ENCODE measurements at places on chromosomes 6 and 20. TPM values are rescaled to one million over a fixed set of nuclear protein-coding genes. Genes with fewer than 3 reads are reported as not detected.

Gene C20orf96
- 7.2 TPM for total RNA-seq

Gene OR2J3
- not detected for total RNA-seq

Gene LY6G5C
- total RNA-seq: 2.5 TPM

DNA sequence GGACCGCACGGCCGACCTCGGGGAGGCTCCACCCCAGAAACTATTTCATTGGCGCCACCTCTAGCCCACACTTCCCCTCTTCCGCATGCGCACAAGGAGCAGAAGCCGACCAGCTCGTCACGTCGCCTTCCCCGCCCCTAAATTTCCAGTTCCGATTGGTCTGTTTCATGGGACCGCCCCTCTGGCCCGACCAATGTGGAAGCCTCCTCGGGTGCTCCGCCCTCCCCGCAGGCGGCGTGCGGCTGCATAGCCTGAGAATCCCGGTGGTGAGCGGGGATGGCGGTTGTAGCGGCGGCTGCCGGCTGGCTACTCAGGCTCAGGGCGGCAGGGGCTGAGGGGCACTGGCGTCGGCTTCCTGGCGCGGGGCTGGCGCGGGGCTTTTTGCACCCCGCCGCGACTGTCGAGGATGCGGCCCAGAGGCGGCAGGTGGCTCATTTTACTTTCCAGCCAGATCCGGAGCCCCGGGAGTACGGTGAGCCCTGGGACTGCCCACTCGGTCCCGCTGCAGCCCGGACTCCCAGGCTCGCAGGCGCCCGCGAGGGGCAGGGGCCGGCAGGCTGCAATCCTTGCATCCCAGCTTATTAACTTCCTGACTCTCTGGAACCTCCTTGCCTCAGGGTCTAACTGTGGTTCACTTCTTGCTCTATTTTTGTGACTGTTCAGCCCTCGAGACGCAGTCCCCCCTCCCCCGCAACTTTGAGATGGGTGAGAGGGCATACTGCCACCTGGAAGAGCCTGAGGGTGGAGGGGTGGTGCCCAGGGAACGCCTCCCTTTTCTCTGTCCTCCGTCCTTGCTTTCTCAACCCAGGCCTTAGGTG, at the start of gene BCKDHB:
TSS of gene BCKDHB (plus strand) at position 254 of the 818 bp plus-strand sequence. CDS start at position 277, 23 bp downstream.
- DNase-seq: peak; percentile 99

- DNase-seq: no peak
These were observed 47.4 kb upstream of the PAK5 start for GRCh38 chr20:9886227-9886626.

- DNase-seq: no peak
These were observed 41.8 kb downstream of the ATXN1 start for GRCh38 chr6:16719488-16719887.

DNA sequence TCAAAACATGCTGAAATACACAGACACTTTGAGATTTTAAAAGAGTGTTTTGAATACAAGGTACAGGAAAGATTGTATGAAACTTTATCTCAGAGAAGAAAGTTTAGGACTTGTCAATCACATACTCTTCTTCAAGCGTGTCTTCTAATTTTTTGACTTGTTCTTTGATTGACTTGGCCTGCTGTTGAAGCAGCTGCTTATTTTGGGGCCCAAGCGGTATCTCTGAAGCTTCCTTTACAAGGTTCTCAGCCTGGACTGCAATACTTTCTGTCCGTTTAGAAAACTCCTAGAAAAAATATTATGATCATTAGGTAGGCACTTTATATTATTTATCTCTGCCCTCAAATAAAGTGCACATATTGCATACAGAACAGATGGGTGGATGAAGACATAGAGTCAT, 201.3 kb downstream of the SYNE1 start:
- DNase-seq: no peak

- peak; percentile 20 for DNase-seq
These were observed at the start of gene B3GAT2 for GRCh38 chr6:70956451-70957283. Gene B3GAT2 (minus strand): TSS chr6:70957060. CDS start chr6:70956429, 631 bp downstream.

GRCh38 chr20:53048387-53048786, 76.2 kb downstream of the TSHZ2 start:
- DNase-seq: no peak

DNA sequence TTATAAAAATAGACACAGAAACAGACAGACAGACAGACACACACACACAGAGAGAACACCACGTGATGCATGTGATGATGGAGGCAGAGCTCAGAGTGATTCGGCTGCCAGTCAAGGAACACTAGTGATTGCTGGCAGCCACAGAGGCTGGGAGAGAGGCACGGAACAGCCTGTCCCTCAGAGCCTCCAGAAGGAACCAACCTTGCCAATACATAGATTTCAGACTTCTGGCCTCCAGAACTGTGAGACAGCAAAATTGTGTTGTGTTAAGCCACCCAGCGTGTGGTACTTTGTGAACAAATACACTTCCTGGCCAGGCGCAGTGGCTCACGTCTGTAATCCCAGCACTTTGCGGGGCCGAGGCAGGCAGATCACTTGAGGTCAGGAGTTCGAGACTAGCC, 9.5 kb upstream of the PARD6B start:
- peak; percentile 64 for DNase-seq

DNA sequence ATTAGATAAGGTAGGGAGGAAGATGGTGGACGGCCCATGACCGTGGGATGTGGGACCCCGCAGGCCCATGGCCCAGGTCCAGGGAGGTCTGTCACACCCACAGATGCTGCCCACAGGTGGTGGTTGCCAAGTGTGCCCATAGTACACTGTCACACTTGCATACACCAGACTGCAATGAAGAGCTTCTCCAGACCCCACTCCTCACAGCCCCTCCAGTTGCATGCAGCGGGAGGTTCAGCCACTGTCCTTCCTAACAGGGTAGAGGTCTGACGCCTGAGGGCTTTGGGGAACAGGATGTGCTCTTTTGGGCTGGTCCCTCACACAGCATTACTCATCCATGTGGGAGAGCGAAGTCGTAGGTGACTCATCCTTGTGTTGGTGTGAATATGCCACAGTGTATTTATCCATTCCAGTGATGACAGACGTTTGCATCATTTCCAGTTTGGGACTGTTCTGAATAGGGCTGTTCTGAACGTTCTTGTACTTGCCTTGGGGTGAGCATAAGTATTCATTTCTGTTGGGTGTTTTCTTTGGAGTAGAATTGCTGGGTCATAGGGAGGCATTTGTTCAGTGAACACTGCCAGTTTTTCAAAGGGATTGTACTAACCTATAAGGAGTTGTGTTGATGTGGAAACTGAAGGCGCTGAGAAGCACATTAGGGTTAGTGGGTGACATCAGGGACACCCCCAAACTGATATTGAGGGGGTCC, 10.1 kb upstream of the PYGB start:
- peak; percentile 84 for DNase-seq

DNA sequence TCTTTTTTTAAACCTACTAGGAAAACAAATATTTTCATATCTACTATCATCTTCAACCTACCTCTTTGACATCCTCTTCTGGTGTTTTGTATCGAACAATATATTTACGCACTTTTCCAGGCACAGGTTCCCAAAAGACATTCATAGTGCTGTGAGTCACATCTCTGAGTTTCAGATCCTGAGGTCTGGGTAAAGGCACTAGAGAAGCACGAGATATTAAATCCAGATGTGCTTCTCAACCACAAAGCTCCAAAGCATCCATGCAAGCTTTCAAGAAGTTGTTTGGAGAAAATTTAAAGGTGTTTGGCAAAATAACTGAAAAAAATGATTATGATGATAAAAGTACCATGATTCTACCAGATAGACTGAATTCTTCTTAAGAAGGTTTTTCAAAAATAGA, 62.7 kb downstream of the COL12A1 start:
- DNase-seq: no peak

DNA sequence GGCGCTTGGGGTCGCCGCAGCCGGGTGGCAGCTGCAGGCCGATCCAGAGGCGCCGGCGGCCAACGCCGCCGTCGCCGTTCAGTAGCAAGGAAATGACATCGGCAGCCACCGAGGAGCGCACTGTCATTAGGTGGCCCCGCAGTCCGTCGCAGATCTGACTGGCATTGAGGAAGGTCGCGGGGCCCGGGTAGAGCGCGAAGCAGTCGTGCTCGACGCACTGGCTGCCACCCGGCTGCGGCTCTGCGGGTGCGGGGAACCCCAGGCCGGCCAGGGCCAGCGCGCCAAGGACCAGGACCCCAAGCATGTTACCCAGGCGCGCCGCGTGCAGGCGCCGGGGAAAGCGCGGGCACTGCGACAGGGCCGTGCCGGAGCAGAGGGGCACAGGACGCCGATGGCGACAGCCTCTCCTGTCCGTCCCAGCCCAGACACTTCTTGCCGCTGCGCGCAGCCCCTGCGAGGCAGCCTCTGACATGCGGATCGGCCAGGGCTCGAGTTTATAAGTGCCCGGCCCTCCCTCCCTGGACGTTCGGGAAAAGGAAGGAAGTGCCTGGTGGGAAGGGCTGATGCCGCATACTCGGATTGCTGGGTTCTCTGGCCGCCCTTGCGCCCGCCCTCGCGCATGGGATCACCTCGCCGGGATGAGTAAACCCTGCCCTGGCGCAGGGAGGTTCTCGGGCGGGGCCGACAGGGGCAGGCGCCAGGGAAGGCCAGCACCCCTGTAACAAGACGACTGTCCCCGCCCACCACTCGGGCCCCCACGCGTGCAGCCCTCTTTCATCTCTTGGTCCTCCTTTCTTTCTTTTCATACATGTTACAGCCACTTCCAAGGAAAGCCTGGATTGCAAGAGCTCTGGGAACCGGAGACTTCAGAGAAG, at the start of gene THBD:
TSS of gene THBD (minus strand) at position 472 of the 875 bp plus-strand sequence. CDS start at position 304, 168 bp downstream.
- peak; percentile 93 for DNase-seq

- DNase-seq: no peak
These were observed 6.0 kb downstream of the SEMG1 start for GRCh38 chr20:45212836-45213235.

DNA sequence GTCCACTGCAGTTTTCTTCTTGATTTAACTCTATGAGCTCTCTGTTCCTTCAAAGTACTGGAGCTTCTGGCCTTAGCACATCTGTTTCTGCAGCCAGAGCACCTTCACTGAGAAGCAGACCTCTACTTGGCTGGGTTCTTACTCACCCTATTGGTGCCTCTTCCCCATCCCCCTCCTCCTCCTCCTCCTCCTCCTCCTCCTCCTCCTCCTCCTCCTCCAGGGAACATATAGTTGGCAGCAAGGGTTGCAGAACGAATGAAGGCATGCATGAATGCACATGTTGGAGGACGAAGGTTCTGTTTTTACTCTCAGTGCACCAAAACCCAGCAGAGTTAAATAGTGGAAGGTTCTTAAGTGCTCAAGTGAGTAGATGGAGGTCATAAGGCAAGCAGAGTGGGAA, 141.0 kb upstream of the ESR1 start:
- no peak for DNase-seq

- DNase-seq: no peak
These were observed 815 bp downstream of the SPATA2 start for GRCh38 chr20:49914310-49915117.

DNA sequence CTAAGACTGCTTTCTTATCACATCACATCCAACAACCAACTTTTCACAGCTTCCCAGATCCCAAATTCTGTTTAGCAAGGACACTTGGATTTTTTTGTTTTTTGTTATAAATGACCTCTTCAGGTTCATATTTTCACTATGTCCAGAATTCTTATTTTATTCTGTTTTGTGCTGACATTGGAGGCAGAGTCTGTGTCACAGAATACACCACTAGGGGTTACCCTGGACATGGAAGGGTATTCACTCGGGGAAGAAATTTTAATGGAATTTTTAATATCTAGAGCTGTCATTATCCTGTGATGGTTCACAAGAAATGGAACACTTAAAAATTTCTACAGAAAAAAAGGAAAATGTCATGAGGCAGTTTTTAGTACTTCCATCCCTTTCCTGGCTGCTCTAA, 12.0 kb upstream of the SLC2A12 start:
- DNase-seq: no peak

DNA sequence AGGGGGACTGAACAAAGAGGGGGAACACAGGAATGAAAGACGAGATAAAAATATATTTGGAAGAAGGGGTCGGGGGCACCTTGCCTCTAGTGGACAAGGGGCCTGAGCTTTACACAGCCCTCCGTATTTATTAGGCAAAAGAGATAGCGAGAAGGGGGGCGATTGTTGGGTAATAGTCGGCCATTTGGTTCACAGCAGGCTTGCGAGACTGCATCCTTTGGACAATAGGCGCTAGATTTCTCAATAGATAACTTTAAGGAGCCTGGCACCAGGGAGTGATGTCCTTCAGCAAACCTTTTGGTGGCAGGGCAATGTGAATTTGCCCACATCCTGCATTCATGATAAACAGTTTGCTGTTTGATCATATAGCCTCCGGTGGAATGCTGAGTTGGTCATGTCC, 3.0 kb upstream of the NANP start:
- no peak for DNase-seq

GRCh38 chr20:35237486-35237885, 11.0 kb downstream of the MMP24 start:
- DNase-seq: no peak

- DNase-seq: no peak
These were observed 41.2 kb upstream of the DST start for GRCh38 chr6:56683882-56684281.

DNA sequence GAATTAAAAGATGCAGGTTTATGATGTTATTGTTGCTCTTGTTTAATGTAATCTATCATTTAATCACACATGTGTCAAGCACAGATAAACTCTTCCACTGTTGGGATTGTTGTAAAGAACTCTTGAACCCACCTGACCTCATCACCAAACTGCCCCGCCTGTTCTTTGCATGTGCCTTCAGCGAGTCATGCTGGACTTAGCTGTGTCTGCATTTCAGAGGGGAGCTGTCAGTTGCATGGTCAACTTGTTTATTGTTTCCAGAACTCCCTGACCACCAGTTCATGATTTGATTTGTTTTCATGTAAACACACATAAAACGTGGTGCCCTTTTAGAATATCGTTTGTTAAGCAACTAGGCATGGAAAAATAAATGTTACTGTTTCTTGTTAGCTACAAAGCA, 93.6 kb downstream of the KHDC1L start:
- DNase-seq: no peak

GRCh38 chr20:57428324-57429158, 37.3 kb downstream of the RBM38 start:
- no peak for DNase-seq

GRCh38 chr6:159969921-159970320, 1.0 kb downstream of the IGF2R start:
- DNase-seq: no peak

DNA sequence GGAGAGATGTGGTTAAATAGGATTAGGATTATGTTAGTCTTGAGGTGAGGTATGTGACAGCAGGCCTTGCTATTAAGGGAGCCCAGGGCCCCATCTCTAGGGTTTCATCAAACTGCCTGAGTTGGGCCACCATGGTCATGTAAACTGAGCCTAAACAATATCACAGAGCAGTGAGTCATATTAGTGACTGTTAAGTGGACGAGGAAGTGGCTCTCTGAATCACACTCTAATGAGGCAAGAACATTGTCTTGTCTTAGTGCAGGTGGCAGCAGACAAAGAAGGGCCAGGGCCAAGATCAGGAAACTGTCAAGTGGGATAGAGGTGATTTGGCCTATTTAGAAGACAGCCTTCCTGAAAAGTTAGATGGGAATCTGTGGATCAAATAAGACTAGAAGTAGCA, 23.1 kb downstream of the ENPP3 start:
- DNase-seq: no peak

GRCh38 chr20:37880726-37881591, 22.0 kb upstream of the VSTM2L start:
- DNase-seq: peak; percentile 87

GRCh38 chr6:169320013-169320412, 66.4 kb upstream of the THBS2 start:
- no peak for DNase-seq
